ENCODE measurements at places on chromosomes 11 and 22. TPM values are rescaled to one million over a fixed set of nuclear protein-coding genes. Genes with fewer than 3 reads are reported as not detected.
A peak's percentile ranks its signal among the peaks of the same experiment; 100 is the strongest.

Gene NUDT8
- 18.1 TPM for total RNA-seq

- no peaks in the 10 kb centered on the region for H3K27me3 ChIP-seq
- no peaks in the 10 kb centered on the region for H3K4me1 ChIP-seq
- H3K36me3 ChIP-seq: no peaks in the 10 kb centered on the region
- DNase-seq: no peak
Measured at GRCh38 chr22:36104988-36105387, 55.6 kb downstream of the APOL3 start.

GRCh38 chr11:35142481-35143075 lies 3.6 kb downstream of the CD44 start:
- no peaks in the 10 kb centered on the region for H3K27me3 ChIP-seq
- H3K36me3 ChIP-seq: peaks cover 10% of the 10 kb centered on the region
- H3K27ac ChIP-seq: peak overlapping the region; percentile 96
- H3K4me3 ChIP-seq: no peak overlapping the region
- peaks cover 81% of the 10 kb centered on the region for H3K4me1 ChIP-seq
- DNase-seq: no peak

DNA sequence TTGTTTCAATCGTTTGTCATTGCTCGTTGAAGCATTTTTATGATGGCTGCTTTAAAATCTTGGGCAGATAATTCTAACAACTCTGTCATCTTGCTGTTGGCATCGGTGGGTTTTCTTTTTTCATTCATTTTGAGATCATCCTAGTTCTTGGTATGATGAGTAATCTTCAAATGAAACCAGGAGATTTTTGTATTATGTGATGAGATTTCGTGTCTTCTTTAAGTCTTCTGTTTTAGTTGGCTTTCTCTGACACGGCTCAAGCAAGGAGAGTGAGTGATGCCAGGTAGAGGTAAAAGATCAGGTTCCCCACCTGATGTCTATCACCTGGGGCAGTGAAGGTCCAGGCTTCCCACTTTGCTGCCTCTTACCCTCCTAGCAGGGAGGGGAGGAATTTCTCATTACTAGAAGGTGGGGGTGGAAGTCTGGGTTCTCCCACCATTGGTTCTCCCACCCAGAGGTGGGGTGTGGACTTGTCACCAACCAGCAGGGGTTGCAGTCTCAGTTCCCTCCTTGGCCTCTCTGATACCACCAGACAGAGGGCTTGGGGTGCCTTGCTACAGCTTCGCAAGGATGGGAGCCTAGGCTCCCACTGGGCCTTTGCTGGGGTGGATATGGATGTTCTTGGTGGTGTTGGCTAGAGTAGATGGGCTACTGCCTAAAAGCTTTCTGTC lies 12.9 kb downstream of the CDC45 start:
- no peaks in the 10 kb centered on the region for H3K27me3 ChIP-seq
- no peaks in the 10 kb centered on the region for H3K36me3 ChIP-seq
- H3K4me3 ChIP-seq: no peak overlapping the region
- H3K4me1 ChIP-seq: no peaks in the 10 kb centered on the region
- no peak overlapping the region for H3K27ac ChIP-seq

- DNase-seq: no peak
- no peak overlapping the region for H3K4me3 ChIP-seq
- no peak overlapping the region for H3K27ac ChIP-seq
- H3K27me3 ChIP-seq: no peaks in the 10 kb centered on the region
Measured at GRCh38 chr11:35330156-35330889, 89.0 kb downstream of the SLC1A2 start.

Gene MAPK11
- 15.1 TPM for total RNA-seq

DNA sequence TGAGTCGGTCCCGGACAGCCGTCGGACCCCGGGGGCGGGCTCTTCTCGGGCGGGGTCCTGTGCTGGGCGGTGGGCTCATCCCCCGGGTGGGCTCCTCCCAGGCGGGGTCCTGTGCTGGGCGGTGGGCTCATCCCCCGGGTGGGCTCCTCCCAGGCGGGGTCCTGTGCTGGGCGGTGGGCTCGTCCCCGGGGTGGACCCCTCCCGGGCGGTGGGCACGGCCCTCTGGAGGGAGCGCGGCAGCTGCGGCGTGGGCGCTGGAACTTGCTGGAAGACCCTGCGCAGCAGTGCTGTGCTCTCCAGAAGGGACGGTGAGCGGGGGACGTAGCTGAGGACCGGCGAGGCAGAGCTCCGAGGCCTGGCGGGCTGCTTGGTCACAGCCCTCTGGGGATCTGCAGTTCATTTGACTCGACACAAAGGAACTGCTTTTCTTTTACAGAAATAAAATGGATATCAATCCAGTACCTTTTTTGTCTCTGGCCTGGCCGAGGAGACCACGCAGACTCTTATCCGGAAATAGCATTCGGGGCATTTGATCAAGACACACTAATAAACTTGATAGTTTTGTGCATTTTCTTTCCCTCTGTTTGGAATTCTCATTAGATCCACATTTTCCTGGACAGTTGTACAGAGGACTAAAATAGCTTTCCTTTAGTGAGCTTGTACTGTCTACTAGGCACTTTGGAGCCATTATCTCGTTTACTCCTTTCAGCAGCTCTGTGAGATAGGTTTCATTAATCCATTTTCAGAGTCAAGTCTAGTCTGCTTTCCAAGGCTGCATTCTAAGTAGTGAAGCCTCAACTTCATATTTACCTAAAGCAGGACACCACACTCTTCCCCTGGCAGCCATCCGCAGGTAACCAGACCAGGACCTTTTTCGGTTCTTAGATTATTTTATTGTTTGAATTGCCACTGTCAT lies 812 bp downstream of the JAM3 start:
- H3K27me3 ChIP-seq: peaks cover 12% of the 10 kb centered on the region
- peak overlapping the region; percentile 52 for H3K4me3 ChIP-seq
- H3K4me1 ChIP-seq: no peaks in the 10 kb centered on the region
- no peak for DNase-seq
- peak overlapping the region; percentile 88 for H3K27ac ChIP-seq

Gene DENND6B
- total RNA-seq: 8.2 TPM

Gene CARD18
- total RNA-seq: not detected

DNA sequence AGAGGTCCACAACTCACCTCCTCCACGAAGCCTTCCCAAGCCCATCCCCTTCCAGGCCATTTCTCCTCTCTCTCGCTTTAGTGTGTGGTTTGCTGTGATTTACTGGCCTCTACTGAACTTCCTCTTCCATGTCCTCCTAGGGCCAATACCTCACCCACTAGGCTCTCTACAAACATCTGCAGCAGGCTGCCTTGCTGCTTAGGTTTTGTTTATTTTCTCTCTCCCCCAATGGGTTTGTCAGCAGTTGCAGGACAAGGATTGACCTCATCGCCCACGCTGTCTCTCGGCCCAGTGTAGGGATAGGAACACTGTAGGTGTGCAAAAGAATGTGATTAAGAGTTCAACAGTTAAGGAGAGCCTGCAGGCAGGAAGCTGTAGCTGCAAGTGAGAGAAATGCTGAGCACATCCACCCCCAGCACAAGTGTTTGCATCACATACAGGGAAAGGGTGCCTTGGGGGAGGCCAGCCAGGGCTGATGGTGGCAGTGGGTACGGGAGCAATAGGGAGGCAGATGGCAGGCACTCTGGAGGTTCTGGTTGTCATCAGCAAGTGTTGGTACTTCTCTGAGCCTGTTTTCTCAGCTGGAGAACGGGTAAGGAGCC lies 1.4 kb downstream of the PC start:
- peak; percentile 49 for DNase-seq
- H3K4me1 ChIP-seq: peaks cover 23% of the 10 kb centered on the region
- no peaks in the 10 kb centered on the region for H3K36me3 ChIP-seq
- no peaks in the 10 kb centered on the region for H3K27me3 ChIP-seq
- no peak overlapping the region for H3K4me3 ChIP-seq

Gene SCO2
- total RNA-seq: 3.1 TPM

DNA sequence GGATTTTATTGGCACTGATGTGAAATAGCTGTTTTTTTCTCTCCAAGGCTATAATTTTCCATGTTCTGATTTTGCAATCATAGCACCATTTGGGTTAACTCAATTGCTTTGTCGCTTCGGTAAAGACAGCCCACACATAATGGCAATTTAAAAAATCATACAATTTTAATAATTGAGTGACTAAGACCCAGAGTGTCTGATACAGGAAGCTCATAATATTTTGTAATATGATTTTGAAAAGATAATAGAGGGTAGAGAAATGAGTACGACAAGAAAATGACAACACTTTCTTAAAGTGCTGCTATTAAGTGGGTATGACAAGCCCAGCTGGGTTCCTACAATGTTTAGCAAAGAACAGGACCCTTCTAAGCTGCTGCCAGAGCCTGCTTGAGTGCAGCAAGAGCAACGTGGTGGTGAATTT lies 439.1 kb downstream of the METTL15 start:
- no peak overlapping the region for H3K4me3 ChIP-seq
- H3K36me3 ChIP-seq: no peaks in the 10 kb centered on the region
- H3K27ac ChIP-seq: no peak overlapping the region
- H3K4me1 ChIP-seq: no peaks in the 10 kb centered on the region
- DNase-seq: peak; percentile 89

DNA sequence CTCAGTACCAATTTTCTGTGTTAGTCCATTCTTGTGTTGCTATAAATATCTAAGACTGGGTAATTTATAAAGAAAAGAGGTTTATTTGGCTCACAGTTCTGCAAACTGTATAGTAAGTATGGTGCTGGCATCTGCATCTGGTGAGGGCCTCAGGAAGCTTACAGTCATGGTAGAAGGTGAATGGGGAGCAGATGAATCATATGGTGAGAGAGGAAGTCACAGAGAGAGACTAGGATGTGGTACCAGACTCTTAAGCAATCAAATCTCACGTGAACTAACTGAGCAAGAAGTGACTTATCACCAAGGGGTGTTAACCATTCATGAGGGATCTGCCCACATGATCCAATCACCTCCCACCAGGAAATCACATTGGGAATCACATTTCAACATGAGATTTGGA lies 60.8 kb upstream of the ZBED5 start:
- H3K4me1 ChIP-seq: no peaks in the 10 kb centered on the region
- H3K27me3 ChIP-seq: no peaks in the 10 kb centered on the region
- no peak overlapping the region for H3K4me3 ChIP-seq
- H3K27ac ChIP-seq: peak overlapping the region; percentile 45
- no peak for DNase-seq

Gene MMP13
- not detected for total RNA-seq

Data from left lung (tissue), 14 donors.